Smooth muscle cell of bladder (primary cell): ENCODE measurements at places on chromosomes 3 and 15. TPM values are rescaled to one million over a fixed set of nuclear protein-coding genes. Genes with fewer than 3 reads are reported as not detected.

The FAM81A gene
- total RNA-seq, result under 0.01 and 0.18 TPM in 2 replicates

The TRIM71 gene
- total RNA-seq, result not detected in 2 replicates

The CHRM5 gene
- total RNA-seq, result under 0.01 TPM in 2 replicates

The TNIK gene
- 14.9 and 30.2 TPM in 2 replicates for total RNA-seq

The DTWD1 gene
- 61.0 and 68.6 TPM in 2 replicates for total RNA-seq

The DPPA4 gene
- not detected in 2 replicates for total RNA-seq

The PLCD1 gene
- total RNA-seq, result 19.4 and 21.3 TPM in 2 replicates

The ZNF660 gene
- total RNA-seq, result 2.1 and 2.6 TPM in 2 replicates

The STAB1 gene
- 0.57 and 4.5 TPM in 2 replicates for total RNA-seq

The CSTA gene
- 3.8 and 8.0 TPM in 2 replicates for total RNA-seq

The FRMD4B gene
- 0.14 and 0.28 TPM in 2 replicates for total RNA-seq

The ACAP2 gene
- total RNA-seq, result 78.2 and 79.6 TPM in 2 replicates

The ASB14 gene
- total RNA-seq, result under 0.01 TPM in 1 of 2 replicates, not detected in the other

The FAN1 gene
- total RNA-seq, result 13.7 and 16.1 TPM in 2 replicates

The VGLL3 gene
- 29.3 and 33.4 TPM in 2 replicates for total RNA-seq

The DGKG gene
- 2.0 and 2.1 TPM in 2 replicates for total RNA-seq

The FRMD5 gene
- total RNA-seq, result 1.6 and 5.0 TPM in 2 replicates

The FSTL1 gene
- 887 and 1,090 TPM in 2 replicates for total RNA-seq

The OXSM gene
- total RNA-seq, result 10.5 and 10.8 TPM in 2 replicates

The AQR gene
- 19.5 and 20.9 TPM in 2 replicates for total RNA-seq

The CLRN1 gene
- not detected in 2 replicates for total RNA-seq

The ITGA11 gene
- total RNA-seq, result 28.6 and 55.0 TPM in 2 replicates

The STRA6 gene
- 4.8 and 8.5 TPM in 2 replicates for total RNA-seq

The ANKRD34C gene
- not detected in 2 replicates for total RNA-seq

The TRA2B gene
- total RNA-seq, result 123 and 133 TPM in 2 replicates

The CLDN16 gene
- under 0.01 TPM in 1 of 2 replicates, not detected in the other for total RNA-seq

The TTC23 gene
- total RNA-seq, result 25.2 and 26.5 TPM in 2 replicates

The FYTTD1 gene
- 32.0 and 35.9 TPM in 2 replicates for total RNA-seq

The CAMKV gene
- not detected in 2 replicates for total RNA-seq

The SEMA3G gene
- under 0.01 TPM in 2 replicates for total RNA-seq

The NEIL1 gene
- total RNA-seq, result 5.1 and 6.2 TPM in 2 replicates

The CELSR3 gene
- total RNA-seq, result 1.00 and 1.6 TPM in 2 replicates
